ENCODE measurements at places on chromosomes 13 and 19. TPM values are rescaled to one million over a fixed set of nuclear protein-coding genes. Genes with fewer than 3 reads are reported as not detected.

The CYP4F2 gene
- total RNA-seq: not detected

The KIR3DL2 gene
- total RNA-seq: not detected

The CRTC1 gene
- total RNA-seq: 4.0 TPM

The LIM2 gene
- not detected for total RNA-seq

The MIA gene
- total RNA-seq: not detected

The ZBTB7A gene
- total RNA-seq: 31.6 TPM

The ZNF253 gene
- 3.0 TPM for total RNA-seq

The ZNF878 gene
- total RNA-seq: not detected

The ZNF805 gene
- total RNA-seq: 9.2 TPM

The ZNF543 gene
- 3.7 TPM for total RNA-seq

The PEX11G gene
- total RNA-seq: 4.0 TPM

The CBY2 gene
- total RNA-seq: not detected

The F7 gene
- total RNA-seq: not detected

The ZNF83 gene
- total RNA-seq: 27.3 TPM

The NTF4 gene
- 1.1 TPM for total RNA-seq

The SBNO2 gene
- 47.0 TPM for total RNA-seq

The CATSPERD gene
- total RNA-seq: not detected

The IGSF23 gene
- total RNA-seq: not detected

The PRR19 gene
- total RNA-seq: 8.3 TPM

The ZNF625 gene
- total RNA-seq: 5.8 TPM

The CGB8 gene
- total RNA-seq: not detected

The TGDS gene
- 17.6 TPM for total RNA-seq

The MEDAG gene
- total RNA-seq: 210 TPM

The AKT2 gene
- 75.0 TPM for total RNA-seq

Measured in pericardium fibroblast (primary cell).